GM12891 (cell line): ENCODE measurements at places on chromosomes 11 and 22.

GRCh38 chr22:29195964-29196666 is 9.6 kb upstream of the EMID1 start:
- DNase-seq: no peak

GRCh38 chr22:40818192-40818746 is 877 bp downstream of the SLC25A17 start:
- DNase-seq: no peak

- DNase-seq: no peak
Measured at GRCh38 chr11:102573851-102574250, 43.3 kb upstream of the MMP7 start.

DNA sequence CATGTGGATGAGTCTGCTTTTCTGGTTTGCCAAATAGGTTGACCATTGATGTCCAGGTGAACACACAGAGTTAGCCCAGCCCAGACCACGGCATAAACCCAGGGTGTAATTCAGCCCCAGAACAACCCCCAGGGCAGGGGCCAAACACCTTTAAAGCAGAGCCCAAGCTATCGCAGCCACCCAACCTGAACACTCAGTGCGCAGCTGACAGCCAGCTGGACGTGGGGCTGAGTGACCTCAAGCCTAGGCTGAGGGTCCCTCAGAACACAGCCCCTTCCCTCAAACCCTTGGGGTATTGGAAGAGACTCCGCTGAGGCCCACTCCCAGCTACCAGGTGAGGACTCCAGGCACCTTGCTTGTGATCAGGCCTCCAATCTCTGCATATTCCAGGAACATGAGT is 161.5 kb upstream of the NECTIN1 start:
- no peak for DNase-seq

GRCh38 chr11:20064961-20065405 is 95.3 kb downstream of the DBX1 start:
- no peak for DNase-seq

- DNase-seq: no peak
Measured at GRCh38 chr22:42972649-42973535, 42.1 kb downstream of the PACSIN2 start.

DNA sequence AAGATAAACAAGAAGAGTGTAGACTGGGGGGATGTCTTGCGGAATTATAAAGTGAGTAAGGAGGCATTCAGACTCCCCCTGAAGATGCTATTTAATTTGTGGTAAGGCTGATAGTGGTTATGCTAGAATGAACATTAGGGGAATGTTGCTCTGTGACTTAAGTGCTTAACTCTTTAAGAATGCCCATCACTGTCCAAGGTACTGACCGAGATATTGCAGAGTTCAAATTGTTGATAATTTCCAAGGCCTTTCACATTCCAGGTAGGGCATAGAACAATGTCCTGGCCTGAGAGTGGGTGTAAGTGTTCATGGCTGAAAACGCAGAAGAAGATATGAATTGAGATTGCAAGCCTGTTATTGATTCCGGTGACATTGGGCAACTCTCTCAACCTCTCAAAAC is 90.3 kb upstream of the SEZ6L start:
- no peak for DNase-seq

- no peak for DNase-seq
Measured at GRCh38 chr11:115922876-115923275, 418.7 kb upstream of the CADM1 start.

DNA sequence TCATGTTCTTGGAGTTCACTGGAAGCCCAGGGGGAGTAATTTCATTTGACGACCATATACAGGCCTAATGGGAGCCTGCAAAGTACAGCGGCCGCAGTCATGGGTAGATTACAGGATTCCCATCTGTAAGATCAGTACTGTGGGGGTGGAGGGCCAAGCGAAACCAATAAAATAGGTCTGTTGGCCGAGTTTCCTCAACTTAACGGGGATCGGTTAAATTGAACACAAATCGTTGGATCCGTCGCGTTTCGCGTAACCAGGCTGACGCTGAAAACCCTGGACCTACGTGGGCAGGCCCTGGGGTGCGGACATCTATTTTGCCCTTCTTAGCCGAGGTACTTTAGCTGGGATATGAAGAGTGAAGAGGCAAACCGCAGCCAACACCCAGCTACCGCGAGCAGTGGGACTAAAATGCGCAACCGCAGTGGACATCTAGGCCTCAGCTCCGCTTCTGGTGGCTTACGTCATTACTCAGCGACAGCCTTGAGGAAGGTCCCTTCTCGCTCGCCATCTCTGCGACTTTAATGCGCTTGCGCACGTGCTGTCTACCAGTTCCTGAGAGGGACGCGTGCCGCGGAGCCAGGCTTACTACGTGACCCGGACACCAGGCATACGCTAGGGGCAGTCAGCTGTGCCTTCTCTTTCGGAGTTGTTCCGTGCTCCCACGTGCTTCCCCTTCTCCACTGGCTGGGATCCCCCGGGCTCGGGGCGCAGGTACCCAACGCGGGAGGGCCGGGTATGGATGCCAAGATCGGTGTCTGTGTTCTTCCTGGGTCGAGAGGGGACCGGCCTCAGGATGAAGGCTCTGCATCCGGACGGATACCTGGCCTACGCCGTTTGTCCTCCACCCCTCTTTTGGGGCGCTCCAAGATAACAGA is at the start of gene NAT10:
Gene NAT10, plus strand, starts transcription at position 551 of the 878 bp plus-strand sequence. CDS start 2,597 bp downstream, outside the sequence.
- DNase-seq: peak; percentile 68

DNA sequence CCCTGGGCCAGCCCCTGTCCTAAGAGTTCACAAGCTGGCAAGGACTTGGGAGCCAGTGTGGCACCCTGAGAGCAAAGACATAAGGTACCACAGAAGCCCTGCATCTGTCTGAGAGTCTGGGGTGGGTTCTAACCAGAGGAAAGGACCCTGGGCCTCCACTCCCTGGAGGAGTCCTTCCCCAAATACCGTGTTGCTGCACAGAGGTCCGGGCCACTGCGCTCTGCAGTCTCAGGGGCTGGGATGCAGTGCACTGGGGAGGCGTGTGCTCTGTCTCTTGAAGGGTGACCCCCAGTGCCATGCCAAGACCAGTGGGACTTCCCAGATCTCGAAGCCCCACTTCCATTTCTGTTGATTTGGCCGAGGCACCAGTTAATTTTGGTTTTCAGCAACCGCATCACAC is 4.3 kb upstream of the SH3BP1 start:
- no peak for DNase-seq
